ENCODE measurements at places on chromosomes 2 and 18.

GRCh38 chr2:154698721-154699574 is 453 bp downstream of the KCNJ3 start:
- DNase-seq: no peak

- no peak for DNase-seq
These were observed 16.5 kb downstream of the TWIST2 start for GRCh38 chr2:238864207-238865014.

DNA sequence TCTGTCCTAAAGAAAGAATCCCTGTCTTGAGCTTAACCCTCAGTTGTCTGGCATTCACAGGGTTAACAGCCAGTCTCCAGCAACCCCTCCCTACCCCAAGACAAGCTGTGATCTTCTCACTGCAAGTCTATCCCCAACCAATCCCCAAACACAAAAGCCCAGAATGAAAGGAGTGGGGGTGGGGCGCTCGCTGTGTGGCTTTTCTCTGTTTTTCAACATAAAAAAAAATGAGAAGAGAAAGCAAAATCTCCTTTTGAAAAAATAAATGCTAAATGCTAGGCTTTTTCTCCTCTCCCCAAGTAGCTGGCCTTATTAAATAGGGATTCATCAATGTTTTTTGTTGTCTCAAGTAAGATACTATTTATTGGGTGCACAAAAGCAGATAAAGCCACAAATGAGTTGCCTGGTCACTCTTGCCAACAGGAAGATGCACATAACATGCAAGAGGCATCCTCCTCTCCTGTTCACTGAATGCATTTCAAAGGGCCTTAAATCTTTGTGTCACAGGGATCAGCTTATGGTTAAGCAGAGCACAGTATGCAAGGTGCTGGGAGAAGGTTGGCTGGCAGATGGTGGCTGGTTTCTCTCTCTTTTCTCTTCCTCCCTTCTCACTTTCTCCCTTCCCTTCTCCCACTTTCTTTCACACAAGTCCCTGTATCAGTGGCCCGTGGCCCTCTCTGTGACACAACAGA is 225.6 kb downstream of the CMPK2 start:
- DNase-seq: no peak

DNA sequence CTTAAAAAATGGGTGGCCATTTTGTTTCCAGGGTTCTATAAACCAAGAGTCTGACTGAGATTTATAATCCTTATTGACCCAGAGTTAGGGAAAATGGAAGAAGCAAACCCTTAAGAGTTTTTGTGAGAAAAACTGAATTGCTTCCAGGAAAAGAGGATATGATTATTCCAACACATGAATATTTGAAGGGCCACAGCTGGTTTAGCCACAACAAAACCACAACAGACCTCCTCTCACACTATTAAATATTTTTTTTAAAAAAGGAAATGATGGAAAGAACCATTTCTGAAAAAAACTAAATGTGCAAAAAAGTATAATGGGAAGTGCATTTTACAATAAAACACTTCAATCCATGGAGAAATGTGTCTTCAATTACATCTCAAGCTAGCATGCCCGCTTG is 182.7 kb downstream of the ETAA1 start:
- no peak for DNase-seq

GRCh38 chr2:8994386-8994785 is 9.1 kb downstream of the MBOAT2 start:
- no peak for DNase-seq

DNA sequence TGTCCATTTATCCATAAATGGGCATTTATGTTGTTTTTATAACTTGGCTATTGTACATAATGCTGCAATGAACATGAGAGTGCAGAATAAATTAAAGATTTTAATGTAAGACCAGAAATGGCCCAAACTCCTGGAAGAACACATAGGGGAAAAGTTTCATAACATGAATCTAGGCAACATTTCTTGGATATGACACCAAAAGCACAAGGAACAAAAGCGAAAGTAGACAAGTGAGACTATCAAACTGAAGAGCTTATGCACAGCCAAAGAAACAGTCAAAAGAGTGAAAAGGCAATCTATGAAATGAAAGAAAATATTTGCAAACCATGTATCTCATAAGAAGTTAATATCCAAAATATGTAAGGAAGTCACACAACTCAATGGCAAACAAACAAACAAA is 5.8 kb downstream of the IL36A start:
- DNase-seq: no peak

DNA sequence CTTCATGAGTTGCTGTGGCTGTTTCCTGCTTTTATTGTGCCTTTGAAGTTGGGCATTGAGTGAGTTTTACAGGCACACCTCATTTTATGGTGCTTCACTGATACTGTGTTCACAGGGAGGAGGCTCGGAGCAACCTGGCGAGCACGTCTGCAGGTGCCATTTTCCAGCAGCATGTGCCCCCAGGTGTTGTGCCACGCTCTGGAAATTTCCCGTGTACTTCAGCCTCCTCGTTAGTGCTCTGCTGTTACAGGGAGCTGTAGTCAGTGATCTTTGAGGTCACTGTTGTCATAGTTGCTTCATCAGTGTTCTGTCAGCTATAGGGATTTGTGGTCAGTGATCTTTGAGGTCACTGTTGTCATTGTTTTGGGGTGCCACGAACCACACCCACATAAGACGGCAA is 20.1 kb downstream of the CTDP1 start:
- no peak for DNase-seq

GRCh38 chr2:137957033-137957432 is 7.2 kb upstream of the HNMT start:
- DNase-seq: no peak

DNA sequence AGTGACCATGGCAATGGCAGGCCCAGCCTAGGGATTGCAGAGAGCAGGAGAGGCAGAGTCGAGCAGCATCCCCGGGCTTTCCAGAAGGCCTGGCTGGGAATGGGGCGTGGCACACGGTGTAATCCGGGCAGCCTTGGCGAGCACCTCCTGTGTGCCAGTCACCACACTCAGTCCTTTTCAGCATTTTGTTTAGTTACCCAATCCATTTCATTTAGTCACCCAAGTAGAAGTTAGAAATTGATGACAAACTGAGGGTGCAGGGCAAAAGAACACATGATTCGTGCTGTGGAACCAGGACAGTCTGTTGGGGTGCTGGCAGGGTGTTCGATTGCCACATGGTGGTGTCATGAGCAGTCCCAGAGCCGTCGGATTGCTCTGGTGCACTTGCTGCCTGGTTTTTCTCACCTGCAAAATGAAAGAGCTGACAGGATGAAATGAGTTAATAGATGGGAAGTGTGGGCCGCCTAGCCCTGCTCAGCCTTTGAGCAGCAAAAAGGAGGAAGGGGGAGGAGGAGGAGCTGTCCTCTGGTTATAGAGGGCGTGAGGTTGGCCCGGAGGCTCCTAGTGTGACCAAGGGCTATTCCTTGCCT is 299.4 kb downstream of the AGAP1 start:
- DNase-seq: no peak

DNA sequence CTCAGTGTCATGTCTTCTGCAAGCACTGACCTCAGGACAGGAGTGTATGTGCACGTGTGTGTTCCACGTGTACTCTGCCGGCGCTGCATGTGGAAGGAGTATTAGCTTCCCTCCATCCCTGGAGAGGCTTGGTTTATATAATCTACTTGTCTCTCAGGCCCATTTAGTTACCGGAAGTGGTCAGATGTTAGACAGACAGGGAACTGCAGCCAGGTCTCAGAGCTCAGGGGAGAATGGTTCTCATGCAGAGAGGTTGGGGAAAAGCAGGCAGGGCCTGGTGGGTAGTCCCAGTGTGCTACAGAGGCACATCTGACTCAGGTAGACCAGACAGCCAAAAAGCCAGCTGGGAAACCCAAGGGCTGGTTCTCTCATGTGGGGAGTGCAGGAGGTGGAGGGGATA is 167.9 kb downstream of the CTIF start:
- DNase-seq: no peak

GRCh38 chr18:30982285-30982992 is 60.1 kb downstream of the DSC3 start:
- DNase-seq: no peak

- DNase-seq: no peak
These were observed 66.6 kb upstream of the PELI1 start for GRCh38 chr2:64210816-64211215.

GRCh38 chr2:137960223-137960622 is 4.0 kb upstream of the HNMT start:
- DNase-seq: no peak

- no peak for DNase-seq
These were observed 117.3 kb downstream of the LDLRAD4 start for GRCh38 chr18:13335903-13336302.

- DNase-seq: no peak
These were observed 98.6 kb downstream of the ACTR2 start for GRCh38 chr2:65326276-65326675.

- no peak for DNase-seq
These were observed 4.8 kb downstream of the MTA3 start for GRCh38 chr2:42573256-42573655.

- no peak for DNase-seq
These were observed 262.9 kb upstream of the FBXO11 start for GRCh38 chr2:48169141-48169592.

DNA sequence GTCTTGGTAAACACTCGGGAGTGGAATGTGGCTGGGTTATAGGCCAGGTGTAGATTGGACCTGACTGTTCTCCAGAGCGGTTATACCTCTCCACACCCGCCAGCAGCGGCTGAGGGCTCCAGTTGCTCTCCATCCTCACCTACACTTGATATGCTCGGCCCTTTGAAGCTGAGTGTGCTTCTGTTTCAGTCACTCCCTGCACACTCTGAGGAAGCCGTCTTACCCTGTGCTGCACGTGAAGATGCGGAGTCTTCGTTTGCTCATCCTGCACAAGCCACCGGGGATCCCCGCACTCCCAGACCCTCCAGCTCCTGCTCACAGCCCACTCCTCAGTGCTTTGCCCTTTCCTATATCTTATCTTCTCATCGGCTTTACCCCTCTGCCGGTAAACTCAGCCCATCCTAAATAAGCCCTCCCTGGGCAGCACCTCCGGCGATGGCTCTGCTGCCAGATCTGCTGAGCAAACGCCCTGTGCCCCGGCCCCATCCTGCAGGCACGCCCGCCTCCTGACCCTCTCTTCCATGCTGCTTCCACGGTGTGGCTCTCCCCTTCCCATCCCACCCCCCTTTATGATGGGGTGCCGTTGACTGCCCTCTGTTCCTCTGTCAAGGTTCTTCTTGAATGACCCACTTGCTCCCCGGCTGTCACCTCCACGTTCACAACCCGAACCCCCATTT is 47.3 kb upstream of the ODC1 start:
- DNase-seq: no peak

DNA sequence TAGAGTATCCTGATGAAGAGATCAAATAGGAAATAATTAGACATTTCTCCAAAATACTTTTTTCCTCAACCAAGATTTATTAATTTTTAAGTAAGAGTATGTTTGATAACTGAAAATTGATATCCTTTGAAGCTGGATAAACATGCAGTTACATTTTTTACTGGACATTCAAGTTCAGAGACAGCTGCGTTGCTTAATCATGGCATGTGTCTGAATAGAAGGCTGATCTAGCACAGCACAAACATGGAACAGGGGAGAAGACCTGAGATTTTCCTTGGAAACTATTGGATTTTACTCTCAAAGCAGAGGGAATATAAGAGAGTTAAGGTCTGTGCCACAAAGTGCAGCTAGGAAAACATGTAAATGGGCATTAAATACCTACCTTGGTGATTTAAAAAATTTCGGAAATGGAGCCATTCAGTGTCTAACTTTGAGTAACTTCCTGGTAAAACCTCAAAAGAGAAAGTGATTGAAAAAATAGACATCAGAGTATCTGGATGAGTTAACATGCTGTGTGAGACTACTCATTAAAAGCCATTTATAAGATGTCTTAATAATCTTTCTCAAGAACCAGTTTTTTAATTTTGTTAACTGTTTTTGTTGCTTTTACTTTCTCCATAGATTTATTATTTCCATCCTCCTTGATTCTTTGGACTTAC is 31.8 kb downstream of the CRIM1 start:
- DNase-seq: no peak

- DNase-seq: no peak
These were observed 417.6 kb upstream of the LRRTM4 start for GRCh38 chr2:77939801-77940200.

GRCh38 chr2:42072349-42073118 is 24.7 kb downstream of the PKDCC start:
- no peak for DNase-seq

DNA sequence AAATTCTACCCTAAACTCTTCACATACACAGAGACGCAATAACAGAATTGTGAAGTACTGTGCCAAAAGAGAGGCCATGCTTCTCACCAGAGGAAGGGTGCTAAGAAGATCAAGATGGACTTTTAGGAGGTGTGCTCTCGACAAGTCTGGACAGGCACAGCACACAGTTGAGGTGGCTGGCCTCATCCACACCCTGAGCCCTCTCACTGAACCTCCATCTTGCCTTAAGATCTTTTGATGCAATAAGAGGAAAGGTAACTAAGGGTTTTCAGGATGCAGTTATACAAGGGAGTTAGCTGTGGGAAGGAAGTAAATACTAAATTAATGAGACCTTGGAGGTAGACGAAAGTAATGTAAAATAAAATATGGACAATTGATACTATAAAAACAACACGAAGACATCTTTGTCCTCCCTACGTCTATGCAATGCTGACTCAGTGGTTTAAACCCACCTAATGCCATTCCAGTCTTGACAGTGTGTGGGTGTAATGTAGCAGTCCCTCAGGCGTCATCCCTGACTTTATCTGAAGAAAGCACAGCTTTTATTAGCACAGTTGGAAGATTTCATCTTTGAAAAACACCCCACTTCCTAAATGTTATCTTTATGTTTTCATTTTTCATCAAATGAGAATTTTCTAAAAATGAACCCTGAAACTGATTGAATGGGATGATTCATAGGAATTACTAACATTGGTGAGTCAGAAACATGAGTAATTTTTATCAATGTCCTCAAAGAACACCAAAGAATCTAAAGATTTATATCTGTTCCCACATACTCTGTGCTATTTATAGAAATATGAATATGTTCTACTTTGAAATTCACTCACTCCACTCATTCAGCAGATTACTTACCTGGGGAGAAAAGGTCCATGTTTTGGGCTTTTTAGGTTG is 34.0 kb upstream of the MALL start:
- DNase-seq: no peak

DNA sequence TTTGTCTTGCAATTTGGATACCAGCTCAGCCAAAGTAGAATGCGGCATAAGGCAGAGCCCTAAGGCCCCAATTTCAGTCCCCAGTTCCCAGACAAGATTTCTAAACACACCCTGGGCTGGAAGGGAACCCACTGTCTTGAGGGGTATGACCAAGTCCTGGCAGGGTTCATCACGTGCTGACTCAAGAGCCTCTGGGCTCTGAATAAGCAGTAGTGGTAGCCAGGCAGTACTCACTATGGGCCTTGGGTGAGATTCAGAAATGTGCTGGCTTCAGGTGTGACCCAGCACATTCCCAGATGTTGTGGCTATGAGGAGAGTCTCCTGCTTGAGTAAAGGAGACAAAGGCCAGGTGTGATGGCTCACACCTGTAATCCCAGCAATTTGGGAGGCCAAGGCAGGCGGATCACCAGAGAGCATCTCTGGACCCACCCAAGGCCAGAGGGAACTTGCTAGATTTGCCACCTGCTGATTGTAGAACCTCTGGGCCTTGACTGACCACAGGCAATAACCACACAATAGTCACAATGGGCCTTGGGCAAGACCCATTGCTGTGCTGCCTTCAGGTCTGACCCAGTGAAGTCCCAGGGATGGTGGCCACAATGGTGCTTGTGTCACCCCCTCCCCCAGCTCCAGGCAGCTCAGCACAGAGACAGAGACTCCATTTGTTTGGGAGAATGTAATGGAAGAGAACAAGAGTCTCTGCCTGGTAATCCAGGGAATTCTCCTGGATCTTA is 74.9 kb downstream of the ATL2 start:
- no peak for DNase-seq

GRCh38 chr18:44852818-44853217 is 172.1 kb downstream of the SETBP1 start:
- no peak for DNase-seq

All from stimulated activated CD4-positive, alpha-beta T cell treated with anti-CD3 and anti-CD28 coated beads, Interleukin-15, amount 100 ng/mL, for 1 hour (primary cell).